ENCODE measurements at places on chromosomes 1 and 21.

GRCh38 chr1:53307037-53307436, 20.8 kb downstream of the LRP8 start:
- DNase-seq, result no peak

GRCh38 chr1:169869426-169869825, 24.3 kb downstream of the SCYL3 start:
- DNase-seq, result no peak

DNA sequence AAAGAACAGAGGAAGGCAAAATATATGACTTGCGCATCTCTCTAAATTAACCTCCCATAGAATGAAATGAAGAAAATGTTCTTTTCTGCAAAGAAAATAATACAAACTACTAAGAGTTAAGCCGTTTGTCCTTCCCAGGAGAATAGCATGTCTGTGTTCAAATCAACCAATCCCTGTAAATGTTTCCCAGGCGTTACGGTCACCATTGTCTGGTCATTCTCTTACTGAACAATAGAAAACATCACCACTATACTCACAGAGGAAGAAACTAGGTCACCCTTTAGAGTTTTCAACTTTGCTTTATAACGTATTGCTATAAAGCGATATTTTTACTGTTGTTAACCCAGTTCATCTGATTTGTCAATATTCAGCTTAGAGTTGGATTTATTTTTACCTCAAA, 34.1 kb downstream of the COL11A1 start:
- DNase-seq, result no peak

- no peak for DNase-seq
Observed at GRCh38 chr1:7258589-7259135, 473.4 kb downstream of the CAMTA1 start.

DNA sequence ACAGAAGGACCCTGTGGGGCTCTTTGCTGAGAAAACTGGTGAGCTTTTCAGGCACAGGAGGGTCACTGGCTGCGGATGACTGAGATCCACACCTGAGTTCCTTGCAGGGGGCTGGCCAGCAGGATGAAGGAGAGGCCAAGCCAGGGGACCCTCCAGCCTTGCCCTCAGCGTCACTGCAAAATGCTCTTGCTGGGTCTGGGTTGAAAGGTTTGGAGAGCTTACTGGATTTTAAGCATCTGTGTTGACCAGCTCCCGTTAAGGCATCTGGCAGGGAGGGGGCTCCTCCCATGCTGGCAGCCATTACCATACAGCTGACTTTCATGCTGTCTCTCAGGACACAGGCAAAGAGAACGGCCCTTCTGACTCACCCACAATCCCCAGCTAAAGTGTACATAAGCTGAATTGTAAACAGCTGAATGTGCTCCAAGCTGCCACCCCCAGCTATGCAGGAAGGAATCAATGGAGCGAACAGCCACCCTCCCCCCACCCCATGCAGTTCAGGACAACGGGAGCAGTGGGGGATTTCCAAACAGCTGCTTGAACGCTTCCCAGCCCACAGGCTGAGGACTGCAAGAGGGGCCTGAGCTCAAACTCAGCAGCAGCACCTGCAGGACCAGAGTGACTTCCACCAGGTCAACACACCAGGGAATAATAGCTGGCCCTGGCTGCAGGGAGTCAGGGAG, 21.3 kb upstream of the A3GALT2 start:
- no peak for DNase-seq

DNA sequence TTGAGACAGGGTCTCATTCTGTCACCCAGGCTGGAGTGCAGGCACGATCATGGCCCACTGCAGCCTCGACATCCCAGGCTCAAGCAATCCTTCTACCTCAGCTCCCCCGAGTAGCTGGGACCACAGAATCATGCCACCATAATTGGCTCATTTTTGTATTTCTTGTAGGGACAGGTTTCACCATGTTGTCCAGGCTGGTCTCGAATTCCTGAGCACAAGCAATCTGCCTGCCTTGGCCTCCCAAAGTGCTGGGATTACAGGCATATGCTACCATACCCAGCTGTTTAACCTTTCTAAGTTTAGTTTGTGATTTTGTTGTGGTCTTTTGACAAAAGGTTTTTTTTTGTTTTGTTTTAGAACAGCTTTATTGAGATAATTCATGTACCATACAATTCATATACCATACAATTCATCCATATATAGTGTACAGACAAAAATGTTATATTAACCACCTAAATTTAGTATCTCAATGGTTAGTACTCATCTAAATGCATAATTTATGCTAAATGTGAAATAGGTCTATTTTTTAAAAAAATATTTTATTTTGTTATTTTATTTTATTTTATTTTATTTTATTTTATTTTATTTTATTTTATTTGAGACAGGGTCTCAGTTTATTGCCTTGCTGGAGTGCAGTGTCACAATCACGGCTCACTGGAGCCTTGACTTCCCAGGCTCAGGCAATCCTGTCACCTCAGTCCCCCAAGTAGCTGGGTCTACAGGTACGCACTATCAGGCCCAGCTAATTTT, 8.9 kb downstream of the ZMPSTE24 start:
- DNase-seq, result no peak
